ENCODE measurements at places on chromosomes 5 and 9.

GRCh38 chr9:134519375-134520070 lies 122.1 kb upstream of the COL5A1 start:
- DNase-seq, result no peak

DNA sequence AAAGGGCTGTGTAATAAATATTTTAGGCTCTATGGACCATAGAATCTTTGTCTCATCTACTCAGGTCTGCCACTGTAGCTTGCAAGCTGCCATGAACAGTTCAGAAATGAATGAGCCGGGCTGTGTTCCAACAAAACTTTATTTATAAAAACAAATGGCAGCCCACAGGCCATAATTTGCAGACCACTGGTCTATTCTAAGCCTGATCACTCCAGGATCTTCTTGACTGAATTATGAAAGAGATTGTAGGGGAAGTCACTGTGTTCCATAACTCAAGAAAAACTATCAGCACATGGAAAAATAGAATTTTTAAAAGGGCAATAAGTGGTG lies 11.4 kb upstream of the C1QTNF3 start:
- DNase-seq, result no peak

DNA sequence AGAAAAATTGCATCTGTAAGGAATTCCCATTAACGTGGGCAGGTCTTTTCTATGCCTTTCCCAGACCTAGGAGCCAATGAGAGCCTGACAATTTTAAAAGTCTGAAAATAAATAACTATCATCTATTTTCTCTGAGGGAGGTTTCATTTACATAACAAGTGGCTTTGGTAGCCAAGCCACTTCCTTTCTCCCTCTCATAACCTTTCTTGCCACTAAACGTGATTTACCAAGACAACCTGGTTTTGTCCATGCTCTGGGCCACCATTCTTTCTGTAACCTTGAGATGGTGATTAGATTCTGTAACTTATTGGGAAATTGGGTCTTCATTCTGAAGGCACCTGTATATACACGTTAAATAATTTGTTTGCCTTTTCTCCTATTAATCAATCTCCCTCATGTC lies 1046.9 kb downstream of the CDH12 start:
- no peak for DNase-seq

DNA sequence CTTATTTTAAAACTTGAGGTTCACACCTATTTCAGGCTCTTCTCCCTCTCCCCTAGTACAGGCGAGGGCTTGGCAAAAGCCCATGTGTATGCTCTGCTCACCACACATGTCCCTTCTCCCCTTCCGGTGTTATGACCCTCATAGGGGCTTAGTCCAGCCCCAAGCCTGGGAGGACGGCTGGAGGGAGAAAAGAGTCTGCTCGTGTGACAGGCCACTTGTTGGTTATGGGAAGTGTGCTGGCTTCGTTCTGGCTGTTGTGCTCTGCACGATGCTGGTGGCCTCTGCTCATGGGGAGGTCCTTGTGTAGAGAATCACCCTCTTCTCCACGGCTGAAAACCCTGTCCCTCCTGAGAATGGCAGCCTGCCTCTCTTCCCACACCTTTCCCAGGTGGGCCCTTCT lies 11.1 kb downstream of the PTTG1 start:
- DNase-seq, result no peak

GRCh38 chr5:169018925-169019324 lies 282.0 kb downstream of the SLIT3 start:
- no peak for DNase-seq

Measured in NCI-H526 treated with DMSO at 0.1 percent for 48 hours (cell line).